ENCODE measurements at places on chromosomes 4 and X. TPM values are rescaled to one million over a fixed set of nuclear protein-coding genes. Genes with fewer than 3 reads are reported as not detected.

DNA sequence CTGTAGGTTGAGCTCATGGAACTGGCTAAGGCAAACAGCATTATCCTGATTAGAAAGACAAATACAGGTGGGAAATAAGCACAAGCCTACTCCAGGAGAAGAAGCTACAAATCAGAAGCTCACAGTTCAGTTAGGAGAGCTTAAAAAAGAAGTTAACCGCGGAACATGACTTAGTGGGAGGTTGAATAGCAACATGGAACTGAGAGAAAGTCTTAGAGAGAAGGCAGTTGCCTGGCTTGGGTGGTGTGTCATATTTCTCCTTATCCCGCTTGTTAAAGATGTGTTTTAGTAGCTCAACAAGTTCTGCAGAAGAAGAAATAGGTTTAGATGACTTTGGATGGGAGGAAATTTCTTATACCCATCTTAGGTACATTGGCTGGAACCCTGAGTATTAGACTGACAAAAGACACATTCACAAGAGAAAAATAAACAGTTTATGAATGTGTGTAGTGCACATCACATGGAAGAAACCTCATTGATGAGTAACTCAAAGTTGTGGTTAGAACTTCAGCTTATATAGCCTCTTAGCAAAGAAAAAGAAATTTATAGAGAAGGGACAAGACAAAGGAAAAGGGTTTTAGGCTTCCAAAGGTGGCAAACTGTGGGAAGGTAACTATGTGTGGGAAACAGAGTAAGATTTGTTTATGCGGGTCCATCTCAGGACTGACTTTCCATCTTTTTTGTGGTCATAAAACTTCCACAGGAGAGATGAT lies 37.4 kb upstream of the RXFP1 start:
- no peak for DNase-seq

- DNase-seq, result no peak
These were observed 6.1 kb downstream of the TMEM192 start for GRCh38 chr4:165106518-165106917.

DNA sequence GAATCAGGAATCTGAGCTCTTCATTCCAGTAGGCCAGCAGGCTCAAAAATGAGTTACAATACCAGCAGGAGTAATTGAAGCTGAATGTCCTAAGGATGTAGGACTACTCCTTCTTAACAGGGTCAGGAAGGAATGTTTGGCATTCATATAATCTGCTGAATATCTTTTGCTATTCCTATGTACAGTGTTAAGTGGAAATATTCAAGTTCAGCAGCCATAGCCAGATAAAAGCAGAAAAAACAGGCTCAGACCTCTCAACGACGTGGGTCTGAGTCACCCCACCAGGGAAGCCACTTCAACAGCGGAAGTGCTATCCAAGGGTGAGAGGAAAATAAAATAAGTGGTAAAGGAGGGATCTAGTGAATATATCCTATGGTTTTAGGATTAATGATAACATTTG lies 577.0 kb downstream of the SPOCK3 start:
- DNase-seq, result no peak

The FHIP1A gene
- total RNA-seq, result 1.4 TPM

- DNase-seq, result no peak
These were observed 132.2 kb downstream of the STIM2 start for GRCh38 chr4:26992657-26993361.

The PUDP gene
- 6.9 TPM for total RNA-seq

The SCML2 gene
- 2.6 TPM for total RNA-seq

GRCh38 chr4:118942465-118942864 lies 53.8 kb downstream of the SYNPO2 start:
- no peak for DNase-seq
